ENCODE measurements at places on chromosomes 1 and 21.

- no peak for DNase-seq
These were observed 64.7 kb downstream of the JAK1 start for GRCh38 chr1:64901663-64902062.

GRCh38 chr1:82818586-82818985 is 1017.9 kb downstream of the ADGRL2 start:
- DNase-seq = no peak

- DNase-seq = no peak
These were observed 1.5 kb upstream of the PRDX6 start for GRCh38 chr1:173475564-173476196.

DNA sequence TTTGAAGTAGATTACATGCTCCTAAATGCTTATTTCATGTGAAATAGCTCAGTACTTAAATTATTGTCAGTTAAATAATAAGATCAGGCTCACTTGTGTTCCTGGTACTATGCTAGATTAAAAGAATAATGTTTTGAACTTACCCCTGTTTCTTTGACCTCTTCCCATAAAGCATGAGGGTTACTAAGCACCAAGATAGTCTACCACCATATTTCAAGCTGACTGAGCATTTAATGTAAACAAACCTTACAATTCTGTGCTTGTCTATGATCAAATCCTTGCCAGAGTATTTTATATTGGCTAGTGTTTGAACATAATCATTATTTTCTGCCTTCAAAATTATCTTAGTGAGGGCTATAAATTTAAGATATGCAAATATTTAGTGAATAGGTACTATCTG is 98.1 kb downstream of the LHX9 start:
- no peak for DNase-seq

DNA sequence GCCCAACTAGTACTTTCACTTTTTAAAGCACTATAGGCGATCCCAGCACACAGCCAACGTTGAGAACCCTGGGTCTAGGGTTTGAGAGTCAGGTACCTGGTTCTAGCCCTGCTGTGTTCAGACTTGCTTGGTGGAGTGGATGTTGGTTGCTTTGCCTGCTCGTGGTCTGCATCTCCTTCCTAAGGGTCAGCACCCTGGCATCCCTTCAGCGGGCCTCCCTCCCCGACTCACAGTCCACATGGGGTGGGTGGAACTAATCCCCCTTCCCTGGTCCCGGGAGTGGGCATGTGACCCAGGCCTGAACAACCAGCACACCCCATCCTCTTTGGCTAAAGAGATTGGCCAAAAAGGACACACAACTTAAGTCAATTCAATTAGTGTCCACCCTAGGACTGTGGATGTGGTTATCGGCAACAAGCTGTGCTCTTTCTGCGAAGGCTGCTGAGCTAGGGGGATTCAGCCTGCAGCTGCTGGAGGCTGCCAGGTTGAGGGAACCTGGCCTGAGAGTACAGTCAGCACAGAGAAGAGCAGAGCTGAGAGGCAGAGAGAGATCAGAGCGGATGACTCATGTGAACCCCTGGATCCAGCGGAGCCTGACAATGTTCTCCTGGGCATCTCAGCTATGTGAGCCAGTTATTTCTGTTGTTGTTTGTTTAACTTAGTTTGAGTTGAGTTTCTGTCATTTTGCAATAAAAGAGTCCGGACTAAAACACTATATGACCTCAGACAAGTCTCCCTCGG is 138.9 kb downstream of the ACTL8 start:
- DNase-seq = no peak

GRCh38 chr1:27526569-27527222 is 36.7 kb upstream of the WASF2 start:
- no peak for DNase-seq

DNA sequence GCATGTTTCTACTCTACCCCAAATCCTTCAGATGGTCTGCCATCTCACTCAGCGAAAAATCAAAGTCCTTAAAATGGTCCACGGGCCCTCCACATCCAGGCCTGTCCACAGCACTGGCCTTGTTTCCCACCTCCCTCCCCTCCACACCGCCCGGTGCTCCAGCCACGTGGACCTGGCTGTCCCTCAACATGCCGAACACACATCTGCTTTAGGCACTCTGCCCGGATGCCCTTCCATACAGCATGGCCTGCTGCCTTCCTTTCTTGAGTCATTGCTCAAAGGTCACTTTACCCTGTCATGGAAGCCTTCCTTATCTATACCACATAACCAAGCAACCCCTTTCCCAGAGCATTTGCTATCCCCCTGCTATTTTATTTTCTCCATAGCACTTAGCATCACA is 143.0 kb downstream of the DNM3 start:
- DNase-seq = no peak

DNA sequence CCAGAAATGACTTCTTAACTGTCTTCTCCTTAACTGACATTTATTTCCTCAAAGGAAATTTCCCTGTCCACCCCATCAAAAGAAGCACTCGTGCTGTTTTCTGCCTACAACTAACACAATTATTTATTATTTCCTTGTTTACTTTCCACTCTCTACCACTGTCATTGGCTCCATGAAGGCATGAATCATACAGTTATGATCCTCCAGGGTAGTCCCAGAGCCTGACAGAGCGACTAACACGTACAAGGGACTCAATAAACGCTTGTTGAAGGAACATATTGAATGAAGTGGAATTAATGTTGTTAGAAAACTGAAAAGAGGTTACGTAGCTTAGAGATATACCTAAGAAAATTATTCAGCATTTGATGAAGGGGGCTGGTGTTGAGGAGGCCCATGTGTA is 20.9 kb downstream of the GREM2 start:
- no peak for DNase-seq

- no peak for DNase-seq
These were observed 237.5 kb downstream of the TGFB2 start for GRCh38 chr1:218582646-218583045.

GRCh38 chr1:196933531-196934189 is 9.9 kb upstream of the CFHR2 start:
- no peak for DNase-seq

GRCh38 chr1:14926229-14926628 is 227.3 kb upstream of the TMEM51 start:
- no peak for DNase-seq

DNA sequence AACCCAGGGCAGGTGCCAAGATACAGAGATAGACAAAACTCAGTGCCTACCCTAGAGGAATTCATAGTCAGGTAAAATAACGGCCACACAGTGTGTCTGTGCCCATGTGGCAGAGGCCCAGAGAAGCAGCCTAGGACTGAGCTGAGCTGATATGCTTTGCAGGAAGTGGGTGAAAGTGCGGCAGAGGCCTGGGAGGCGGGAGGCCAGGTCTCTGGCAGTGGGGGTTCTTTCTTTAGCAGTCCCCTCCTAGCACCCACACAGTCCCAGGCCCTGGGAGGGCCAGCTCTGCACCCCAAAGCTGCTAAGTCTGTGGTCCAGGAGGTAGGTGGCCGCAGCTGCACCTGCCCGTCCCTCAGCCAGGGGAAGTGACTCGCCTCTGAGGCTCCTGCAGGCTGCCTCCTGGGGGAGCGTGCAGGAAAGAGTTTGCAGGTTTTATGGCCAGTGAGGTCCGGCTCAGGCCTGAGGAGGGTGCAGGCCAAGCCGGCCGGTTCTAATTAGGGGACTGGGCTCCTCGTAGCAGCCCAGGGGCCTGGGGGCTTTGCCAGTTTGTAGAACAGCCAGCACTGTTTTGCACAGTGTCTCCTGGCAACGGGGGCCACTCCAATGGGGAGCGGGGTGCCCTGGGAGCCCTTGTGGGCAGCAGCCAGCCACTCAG is 107.9 kb downstream of the SPSB1 start:
- no peak for DNase-seq

DNA sequence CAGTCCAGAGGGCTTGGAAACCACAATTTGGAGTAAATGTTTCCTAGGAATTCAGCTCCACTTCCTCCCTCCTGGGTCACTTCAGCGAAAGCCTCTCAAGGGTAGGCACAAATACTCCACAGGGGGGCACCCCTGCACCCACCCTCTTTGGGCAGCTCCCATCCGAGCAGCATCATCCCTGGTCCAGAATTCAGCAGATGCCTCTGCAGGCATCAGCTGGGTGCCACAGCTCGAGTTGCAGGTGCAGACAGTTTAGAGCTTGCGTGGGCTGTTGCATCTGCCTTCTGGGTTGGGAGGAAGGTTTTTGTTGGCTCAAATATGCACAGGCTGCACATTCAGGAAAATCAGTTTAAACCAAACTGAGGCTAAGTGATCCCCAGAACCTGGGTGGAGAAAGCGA is 25.0 kb downstream of the KANK4 start:
- DNase-seq = no peak

DNA sequence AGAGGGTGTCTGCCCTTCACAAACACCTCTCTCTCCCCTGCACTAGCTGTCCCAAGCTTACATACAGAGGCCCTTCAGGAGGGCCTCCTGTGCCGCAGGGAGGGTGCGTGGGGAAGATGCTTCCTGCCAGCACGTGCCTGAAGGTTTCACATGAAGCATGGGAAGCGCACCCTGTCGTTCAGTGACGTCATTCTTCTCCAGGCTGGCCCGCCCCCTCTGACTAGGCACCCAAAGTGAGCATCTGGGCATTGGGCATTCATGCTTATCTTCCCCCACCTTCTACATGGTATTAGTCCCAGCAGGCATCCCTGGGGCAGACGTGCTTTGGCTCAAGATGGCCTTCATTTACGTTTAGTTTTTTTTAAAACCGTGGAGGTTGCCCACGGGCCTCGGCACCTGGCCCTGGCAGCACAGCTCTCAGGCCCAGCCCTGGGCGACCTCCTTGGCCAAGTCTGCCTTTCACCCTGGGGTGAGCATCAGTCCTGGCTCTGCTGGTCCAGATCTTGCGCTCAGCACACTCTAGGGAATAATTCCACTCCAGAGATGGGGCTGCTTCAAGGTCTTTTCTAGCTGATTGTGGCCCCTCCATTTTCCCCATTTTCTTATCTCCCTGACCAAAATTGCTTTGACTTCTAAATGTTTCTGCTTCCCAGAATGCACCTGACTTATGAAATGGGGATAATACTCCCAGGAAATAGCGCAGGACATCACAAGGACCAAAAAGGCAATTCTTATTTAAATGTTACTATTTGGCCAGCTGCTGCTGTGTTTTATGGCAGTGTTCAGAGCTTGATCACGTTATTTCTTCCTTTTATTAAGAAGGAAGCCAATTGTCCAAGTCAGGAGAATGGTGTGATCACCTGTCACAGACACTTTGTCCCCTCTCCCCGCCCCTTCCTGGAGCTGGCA is 6.1 kb downstream of the NPPA start:
- DNase-seq = no peak

- DNase-seq = no peak
These were observed 23.6 kb downstream of the LAMC2 start for GRCh38 chr1:183209533-183210158.

GRCh38 chr1:91710261-91710660 is 175.7 kb downstream of the TGFBR3 start:
- no peak for DNase-seq

GRCh38 chr21:44555200-44555875 is 3.3 kb downstream of the KRTAP10-3 start:
- no peak for DNase-seq

DNA sequence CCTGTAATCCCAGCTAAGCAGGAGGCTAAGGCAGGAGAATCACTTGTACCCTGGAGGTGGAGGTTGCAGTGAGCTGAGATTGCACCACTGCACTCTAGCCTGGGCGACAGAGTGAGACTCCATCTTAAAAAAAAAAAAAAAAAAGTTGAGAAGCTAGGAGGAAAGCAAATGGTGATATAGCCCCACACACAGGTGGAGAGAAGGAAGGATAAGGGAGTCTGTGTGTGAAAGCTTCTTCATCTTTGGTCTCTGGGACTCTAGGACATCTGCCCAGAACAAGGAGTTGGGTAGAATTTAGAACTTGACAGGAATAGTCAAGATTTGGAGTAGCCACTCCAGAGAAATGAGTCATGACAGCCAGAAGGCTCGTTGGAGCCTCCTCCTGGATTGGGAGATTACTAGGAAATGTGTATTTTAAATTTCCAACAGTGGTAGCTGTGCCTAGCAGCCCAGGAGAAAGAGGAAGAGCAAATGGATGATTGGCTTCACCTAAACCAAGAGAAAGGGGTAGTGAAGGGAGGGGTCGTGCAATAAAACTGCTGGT is 19.9 kb downstream of the NPL start:
- no peak for DNase-seq

DNA sequence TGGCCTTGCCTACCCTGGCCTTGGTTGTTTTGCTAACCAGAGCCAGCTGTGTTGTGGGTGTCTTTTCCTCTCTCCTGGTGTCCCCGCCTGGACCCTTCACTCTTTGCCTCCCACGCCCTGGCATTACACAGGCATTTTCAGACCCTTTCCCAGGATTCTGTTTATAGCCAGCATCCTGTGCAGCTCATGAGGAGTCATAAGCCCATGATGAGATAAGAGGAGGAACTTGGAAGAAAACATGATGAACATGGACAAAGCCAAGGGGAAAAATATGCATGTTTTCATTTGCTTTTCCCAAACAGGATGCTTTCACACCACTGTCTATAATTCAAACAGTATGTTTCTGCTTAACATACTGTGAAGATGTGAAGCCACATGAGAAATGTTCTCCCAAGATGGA is 18.7 kb upstream of the WARS2 start:
- DNase-seq = no peak

DNA sequence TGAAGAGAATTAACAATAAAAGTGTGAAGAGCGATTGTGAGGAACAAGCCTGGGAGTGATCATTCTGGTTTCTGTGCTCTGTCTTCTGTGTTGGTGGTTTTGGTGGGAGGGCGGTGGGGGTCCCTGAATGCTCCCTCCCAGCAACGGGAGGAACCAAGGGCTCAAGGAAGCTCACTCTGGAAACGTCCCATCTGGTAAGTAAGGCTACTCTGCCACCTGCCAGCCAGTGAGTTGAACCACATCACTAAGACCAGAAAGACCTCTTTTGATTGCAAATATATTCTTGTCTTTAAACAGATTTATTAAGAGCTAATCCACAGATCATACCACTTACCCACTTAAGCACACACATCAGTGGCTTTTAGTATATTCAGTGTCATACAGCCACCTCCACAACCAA is 125.0 kb downstream of the PRDM2 start:
- no peak for DNase-seq

DNA sequence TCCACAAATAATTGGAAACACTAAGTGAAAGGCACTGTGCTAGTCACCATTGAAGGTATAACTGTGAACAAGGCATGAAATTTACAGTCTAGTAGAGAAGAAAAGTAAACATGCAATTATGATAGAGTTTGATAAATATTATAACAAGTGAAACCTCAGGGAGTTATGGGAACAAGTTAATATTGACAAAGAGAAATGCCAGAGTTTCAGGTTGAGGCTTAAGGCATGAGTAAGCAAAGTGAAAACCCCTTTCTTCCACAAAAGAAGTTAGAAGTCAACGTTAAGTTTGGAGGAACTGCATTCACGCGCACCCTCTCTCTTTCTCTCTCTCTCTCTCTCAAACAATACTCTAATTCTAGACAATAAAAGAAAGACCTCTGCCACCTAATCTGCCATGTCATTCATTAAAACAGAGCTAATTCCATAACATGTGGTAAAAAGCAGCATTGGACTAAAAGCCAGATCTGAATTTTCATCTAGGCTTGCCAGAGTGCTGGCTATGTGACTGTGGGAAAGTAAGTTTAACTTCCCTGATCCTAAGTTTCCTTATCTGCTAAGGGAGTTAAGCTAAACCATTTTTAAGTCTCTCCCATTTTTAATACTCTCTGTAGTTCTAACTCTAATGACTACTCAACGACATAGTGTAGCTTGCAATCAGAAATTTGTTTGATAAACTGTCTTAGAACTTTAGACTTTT is 22.0 kb downstream of the SLC44A5 start:
- DNase-seq = no peak

GRCh38 chr1:214638459-214638807 is 35.4 kb downstream of the CENPF start:
- DNase-seq = no peak

Data from NCI-H187 treated with DMSO at 0.1 percent for 48 hours (cell line).